ENCODE measurements at places on chromosomes 1 and 21.
A peak's percentile ranks its signal among the peaks of the same experiment; 100 is the strongest.

GRCh38 chr1:148293651-148294050 lies 141.6 kb upstream of the NBPF11 start:
- DNase-seq: no peak

- DNase-seq: no peak
Observed at GRCh38 chr1:235675152-235675890, 25.7 kb upstream of the GNG4 start.

DNA sequence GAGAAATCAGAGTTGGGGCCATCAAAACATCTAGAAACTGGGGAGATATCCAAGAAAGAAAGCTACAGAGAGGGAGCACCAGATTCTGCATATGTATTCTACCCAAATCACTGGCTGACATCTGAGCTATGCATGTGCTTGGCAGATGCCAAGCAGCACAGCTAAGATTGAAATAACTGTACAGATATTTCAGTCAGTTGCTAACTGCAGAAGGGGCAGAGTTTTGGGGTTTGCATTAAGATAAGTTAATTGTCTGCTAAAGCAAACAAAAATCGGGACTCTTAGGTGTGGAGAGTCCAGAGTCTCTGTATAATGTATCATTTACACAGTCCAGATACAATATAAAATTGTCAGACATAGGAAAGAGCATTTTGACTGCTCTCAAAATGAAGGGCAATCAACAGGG lies 437.1 kb downstream of the PTBP2 start:
- no peak for DNase-seq

- no peak for DNase-seq
Observed at GRCh38 chr1:163661391-163661790, 339.6 kb downstream of the NUF2 start.

- no peak for DNase-seq
Observed at GRCh38 chr21:44918581-44919033, 2.1 kb downstream of the ITGB2 start.

- DNase-seq: no peak
Observed at GRCh38 chr1:228064741-228065542, 17.6 kb upstream of the ARF1 start.

- DNase-seq: no peak
Observed at GRCh38 chr1:152426731-152427130, 12.7 kb upstream of the CRNN start.

DNA sequence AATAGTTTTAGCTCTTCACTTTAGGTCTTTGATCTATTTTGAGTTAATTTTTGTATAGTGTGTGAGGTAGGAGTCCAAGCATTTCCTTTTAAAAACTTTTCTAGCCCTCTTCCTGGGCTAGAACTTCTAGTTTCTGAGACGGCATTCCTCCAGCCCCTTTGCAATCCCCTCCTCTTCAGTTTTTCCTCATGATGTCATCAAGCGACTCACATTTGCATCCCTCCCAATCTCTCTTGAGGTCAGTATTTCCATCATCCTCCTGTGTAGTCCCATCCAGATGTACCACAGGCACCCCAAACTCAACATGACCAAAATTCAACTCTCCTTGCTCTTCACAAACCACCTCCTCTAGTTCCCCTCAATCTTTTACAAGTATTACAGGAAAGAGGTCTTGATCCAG lies 10.7 kb downstream of the HMGN2 start:
- no peak for DNase-seq

GRCh38 chr1:52345252-52345651 lies 20.8 kb downstream of the CC2D1B start:
- no peak for DNase-seq

- peak; percentile 53 for DNase-seq
Observed at GRCh38 chr1:116375887-116376728, 3.1 kb downstream of the ATP1A1 start.

DNA sequence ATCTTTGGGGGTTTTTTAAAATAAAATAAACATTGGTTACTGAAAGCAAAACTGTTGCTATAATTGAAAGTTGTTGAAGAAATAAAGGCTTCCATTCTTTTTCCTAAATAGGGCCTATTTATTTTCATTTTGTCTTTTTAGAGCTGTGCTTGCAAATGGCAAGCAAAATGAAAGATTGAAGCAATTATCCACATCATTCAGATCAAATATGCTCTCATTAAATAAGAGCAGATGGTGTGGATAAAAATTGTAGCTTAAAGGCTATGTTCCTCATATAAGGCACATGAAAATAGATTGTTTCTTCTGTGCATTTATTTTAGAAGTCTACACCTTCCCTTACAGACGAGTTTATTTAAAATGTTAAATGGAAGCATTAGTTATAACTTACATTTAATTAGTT lies 1317.7 kb downstream of the MRPL39 start:
- DNase-seq: no peak

All from astrocyte of the cerebellum (primary cell).